ENCODE measurements at places on chromosomes 1 and 21.

- no peak for DNase-seq
Observed at GRCh38 chr1:16085522-16085921, 12.1 kb upstream of the FAM131C start.

DNA sequence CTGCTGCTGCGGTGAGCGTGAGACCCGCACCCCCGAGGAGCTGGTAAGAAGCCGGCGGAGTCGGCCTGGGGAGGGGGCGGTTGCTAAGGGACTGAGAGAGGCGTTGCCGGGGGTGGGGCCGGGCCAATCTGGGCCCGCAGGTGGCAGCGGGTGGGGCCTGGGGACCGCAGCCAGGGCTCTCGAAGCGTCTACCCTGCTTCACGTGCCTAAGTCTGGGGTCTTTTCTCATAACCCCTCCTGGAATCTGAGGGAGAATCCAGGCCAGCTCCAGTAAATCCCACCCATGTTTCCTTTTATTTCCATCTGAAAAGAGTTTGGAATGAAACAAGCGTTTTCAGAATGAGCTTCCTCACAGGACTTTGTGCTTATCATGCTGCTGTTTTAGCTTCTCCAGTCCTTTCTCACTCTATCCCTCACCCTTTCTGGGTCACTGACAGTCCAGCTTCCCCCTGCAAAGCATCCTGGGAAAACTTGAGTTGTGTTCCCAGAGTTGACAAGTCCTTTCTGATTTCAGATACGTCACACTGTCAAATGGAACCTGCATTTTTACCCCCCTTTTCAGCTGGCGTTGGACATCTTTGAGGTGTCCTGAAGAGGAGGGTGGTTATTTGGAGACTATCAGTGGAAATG is 431 bp downstream of the CLCN6 start:
- no peak for DNase-seq

- no peak for DNase-seq
Observed at GRCh38 chr1:35316264-35316663, 47.8 kb downstream of the ZMYM4 start.

DNA sequence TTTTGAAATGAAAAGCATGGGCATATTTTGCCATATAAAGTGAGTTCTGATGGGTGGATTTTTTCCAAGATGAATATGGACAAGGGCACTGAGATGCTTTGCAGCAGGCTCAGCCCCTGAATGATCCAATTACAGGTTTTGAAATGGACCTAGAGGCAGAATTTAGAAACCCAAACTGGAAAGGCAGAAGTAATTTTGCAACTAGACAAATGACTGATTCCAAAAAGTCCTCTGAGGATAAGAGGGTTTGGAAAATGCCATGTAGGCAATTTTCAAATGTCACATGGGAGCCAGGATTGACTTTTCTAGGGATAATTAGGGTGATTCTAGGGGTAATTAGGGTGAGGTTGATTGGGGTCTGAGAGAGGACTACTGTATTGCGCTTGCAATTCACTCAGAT is 148.9 kb upstream of the ZNF648 start:
- no peak for DNase-seq

GRCh38 chr1:230549625-230550024 is 92.7 kb upstream of the COG2 start:
- DNase-seq, result no peak

DNA sequence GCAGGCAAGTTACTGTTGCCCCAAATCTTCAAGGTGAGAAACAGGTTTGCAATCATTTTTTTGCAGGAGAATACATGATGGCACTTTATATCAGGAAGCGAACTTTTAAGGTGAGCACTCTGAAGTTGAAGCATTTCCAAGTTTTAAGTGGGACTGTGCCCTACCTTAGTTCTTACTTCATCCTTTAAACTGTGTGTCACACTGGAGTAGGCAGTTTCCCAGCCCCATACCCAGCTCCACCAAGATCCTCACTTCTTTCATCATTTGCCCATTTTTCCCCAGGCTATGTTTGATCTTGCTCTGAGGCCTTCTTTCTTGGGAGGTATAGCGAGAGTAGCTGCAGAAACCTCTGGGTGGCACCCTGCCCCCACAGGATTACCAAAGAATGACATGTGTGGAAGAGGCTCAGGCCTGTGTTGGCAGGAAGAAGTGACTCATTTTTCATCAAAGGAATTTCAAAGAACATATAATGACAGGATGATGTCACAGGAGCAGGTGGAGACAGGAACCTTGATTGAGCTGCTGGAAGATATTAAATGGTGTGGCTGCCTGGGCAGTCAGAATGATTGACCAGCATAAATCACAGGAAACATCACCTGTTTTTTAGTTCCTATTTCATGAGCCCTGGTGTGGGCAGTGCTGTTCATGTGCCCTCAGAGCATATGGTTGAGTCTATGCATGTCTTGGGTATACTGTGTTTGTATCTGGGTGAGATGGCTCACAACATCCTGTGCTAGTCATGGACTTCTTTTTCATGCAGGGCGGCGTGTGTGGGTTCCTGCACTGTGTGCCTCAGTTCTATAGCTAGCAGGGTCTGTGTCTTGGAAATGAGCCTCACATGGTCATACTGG is 20.8 kb upstream of the MACF1 start:
- peak; percentile 57 for DNase-seq

- DNase-seq, result no peak
Observed at GRCh38 chr1:3333903-3334302, 120.6 kb upstream of the ARHGEF16 start.

- no peak for DNase-seq
Observed at GRCh38 chr21:38861989-38862683, 56.4 kb downstream of the ETS2 start.

DNA sequence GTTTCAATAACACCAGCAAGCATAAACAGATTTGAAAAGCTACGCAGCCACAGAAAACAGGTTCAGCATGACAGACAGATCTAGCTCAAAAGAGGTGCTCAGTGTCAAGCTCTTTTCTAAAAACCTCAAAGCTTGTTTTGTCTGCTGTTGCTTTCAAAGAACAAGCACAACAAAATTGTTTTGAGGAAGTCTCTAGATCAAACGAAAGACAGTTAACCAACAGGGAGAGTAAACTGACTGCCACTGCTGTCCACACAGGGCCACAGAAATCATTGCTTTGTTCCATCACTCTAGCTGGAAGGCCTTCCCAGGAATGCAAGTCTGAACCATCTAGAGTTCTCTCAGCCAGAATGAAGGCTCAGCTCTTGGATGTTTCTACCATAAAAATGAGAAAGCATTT is 12.8 kb downstream of the APP start:
- no peak for DNase-seq

DNA sequence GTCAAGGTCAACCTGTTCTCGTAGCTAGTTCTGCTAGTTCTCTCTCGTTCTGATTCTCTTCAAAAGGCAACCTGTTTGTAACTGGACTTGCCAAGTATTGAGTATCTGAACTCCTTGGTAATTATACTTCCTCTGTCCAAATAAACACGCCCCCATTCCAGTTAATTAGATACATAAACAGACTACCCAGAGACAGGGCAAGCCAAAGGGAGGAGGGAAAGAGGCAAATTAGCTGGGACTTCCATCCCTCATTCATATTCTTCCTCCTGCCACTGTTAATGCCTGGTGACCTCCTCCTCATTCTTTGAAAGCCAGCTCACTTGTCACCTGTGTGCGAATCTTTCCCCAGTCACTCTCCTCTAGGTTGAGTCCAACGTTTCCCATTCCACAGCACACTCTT is 62.9 kb downstream of the LPAR3 start:
- no peak for DNase-seq

GRCh38 chr1:19793360-19794046 is 6.2 kb downstream of the TMCO4 start:
- no peak for DNase-seq

- no peak for DNase-seq
Observed at GRCh38 chr21:45488931-45489721, 53.1 kb downstream of the SLC19A1 start.

GRCh38 chr1:207103892-207104373 is at the start of gene C4BPA:
C4BPA (plus strand) TSS chr1:207104233; CDS start chr1:207113026, 8,793 bp downstream.
- DNase-seq, result no peak

GRCh38 chr1:22111620-22112019 is 31.3 kb downstream of the WNT4 start:
- DNase-seq, result peak; percentile 4

DNA sequence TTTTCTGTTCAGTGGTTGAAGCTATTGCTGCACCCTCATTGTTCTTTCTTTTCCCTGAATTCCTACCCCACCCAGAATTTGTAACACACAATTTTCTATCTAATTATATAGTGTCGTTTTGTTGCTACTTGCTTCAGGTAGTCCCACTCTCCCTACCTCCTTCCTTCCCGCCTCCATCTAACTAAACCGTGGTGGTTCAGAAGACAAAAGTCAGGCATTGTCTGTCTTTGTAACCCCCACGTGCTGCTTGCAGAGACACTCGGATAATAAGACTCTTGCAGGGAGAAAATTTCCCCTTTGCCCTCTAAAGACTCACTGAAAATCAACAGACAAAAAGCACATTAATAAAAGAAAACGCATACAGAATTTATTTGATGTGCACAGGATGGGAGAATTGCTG is 46.2 kb upstream of the BTG3 start:
- no peak for DNase-seq

- DNase-seq, result no peak
Observed at GRCh38 chr1:175826705-175827104, 83.3 kb upstream of the TNR start.

DNA sequence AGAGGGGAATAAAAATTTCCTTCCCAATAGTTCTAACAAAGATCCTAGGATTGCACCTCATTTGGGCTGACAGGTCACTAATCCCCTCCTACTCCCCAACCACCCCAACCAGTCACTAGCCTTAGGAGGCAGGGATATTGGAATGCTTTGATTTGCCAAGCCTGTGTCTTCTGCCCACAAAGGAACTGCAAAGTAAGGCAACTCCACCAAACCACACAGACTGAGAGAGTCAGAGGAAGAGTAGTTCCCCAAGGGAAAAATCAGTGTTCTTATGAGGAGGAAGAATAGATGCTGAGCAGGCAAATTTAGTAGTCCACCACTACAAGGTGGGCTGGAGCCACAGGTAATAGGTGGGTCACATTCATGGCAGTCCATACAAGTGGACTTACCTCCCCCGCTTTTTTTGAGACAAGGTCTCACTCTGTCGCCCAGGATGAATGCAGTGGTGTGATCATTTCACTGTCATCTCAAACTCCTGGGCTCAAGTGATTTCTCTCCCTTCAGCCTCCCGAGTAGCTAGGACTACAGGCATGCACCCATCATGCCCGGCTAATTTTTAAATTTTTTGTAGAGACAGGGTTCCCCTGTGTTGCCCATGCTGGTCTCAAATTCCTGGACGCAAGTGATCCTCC is 3.7 kb upstream of the TMEM39B start:
- DNase-seq, result no peak

- DNase-seq, result no peak
Observed at GRCh38 chr1:55463814-55464475, 248.8 kb upstream of the USP24 start.

DNA sequence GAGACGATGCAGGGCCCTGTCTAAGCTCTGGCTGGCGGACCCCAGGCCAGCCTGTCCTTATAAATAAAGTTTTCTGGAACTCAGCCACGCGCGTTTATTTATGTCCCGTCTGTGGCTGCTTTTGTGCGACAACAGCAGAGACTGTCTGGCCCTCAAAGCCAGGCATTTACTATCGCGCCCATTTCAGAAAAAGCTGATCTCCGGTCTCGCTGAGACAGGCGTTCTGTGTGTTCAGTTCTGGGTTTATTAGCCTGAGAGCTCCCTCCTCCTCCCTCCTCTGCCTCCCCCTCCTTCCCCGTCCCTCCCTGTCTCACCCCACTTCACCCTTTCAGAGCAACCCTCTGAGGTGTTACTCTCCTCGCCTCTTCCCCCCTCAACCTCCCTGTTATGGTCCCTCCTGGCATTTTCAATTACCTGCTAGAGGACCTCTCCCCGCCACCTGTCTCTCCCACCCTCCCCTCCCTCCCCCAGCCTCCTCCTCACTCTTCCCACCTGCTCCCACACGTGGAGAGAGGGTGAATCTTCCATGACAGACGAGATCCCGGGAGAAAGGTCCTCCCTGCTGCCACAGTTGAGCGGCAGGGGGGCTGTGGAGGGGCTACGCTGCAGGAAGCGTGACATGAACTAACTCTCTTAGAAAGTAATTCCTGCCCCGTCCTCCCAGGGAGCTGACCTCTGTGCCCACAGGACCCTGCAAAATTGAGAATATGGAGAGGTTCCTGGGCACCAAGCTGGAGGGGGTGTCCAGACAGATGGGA is 59.9 kb downstream of the SPSB1 start:
- DNase-seq, result no peak

DNA sequence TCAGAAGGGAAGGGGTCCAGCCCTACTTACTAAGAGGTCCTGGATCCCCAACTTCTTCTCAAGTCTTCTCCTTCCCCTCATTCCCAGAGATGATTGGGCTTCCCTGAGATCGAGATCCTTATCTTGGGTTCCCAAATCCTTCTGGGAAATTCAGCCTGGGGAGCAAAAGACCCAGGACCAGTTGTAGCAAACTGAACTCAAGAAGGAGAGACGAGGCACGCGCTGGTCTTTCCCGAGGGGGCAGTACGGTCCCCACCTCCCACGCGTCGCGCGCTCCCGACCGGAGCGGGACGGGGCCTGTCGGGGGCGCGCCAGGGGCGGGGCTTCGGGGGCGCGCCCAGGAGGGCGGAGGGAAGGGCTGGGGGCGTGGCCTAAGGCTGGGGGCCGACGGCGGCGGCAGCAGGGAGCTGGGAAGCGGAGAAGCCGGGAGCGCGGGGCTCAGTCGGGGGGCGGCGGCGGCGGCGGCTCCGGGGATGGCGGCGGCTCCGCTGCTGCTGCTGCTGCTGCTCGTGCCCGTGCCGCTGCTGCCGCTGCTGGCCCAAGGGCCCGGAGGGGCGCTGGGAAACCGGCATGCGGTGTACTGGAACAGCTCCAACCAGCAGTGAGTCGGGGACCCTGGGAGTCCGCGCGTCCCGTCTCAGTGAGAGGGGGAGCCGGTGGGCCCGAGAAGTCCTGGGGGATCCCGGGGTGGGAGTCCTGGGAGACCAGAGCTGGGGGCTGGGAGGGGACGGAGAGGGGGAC is at the start of gene EFNA3:
TSS of gene EFNA3 (plus strand) at position 369 of the 741 bp plus-strand sequence. CDS start at position 474, 105 bp downstream.
- no peak for DNase-seq

DNA sequence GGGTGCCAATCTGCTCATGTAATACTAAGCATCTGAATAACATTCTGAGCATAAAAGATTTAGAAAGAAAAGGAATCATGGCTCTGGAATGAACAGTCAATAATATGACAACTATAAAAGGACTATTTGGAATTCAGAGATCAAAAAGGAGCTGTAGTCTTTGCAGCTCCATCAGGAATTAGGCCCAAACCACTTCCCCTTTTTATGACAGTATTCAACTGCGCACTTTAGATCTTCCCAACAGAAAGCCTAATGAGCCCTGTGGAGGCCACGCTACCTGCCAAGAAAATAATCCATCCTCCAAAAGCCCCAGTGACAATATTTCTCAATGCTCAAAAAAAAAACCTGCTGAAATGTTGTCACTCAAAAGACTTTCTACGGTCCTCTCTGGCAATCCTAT is 163.2 kb downstream of the SNX7 start:
- no peak for DNase-seq
